ENCODE measurements at places on chromosomes 7 and 10.

DNA sequence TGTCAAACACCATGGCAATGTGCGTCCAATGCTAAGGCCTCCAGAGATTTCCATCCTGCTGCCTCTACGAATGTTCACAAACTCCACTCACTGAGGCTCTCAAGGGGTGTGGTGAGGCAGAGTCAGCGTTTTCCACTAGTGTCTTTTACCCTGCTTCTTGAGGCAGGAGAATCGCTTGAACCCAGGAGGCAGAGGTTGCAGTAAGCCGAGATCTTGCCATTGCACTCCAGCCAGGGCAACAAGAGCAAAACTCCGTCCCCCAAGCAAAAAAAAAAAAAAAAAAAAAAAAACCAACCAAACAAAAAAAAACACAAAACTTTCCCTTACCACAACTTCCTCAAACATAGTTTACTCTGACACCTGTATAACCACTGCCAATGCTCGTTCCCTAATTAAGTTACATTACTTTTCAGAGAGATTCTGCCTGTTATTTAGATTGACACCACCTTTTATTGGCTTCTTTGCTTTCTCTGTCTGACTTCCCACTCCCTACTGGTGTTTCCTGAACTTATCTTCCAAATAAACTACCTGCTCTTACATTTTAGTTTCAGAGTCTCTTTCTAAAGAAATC, 102.1 kb upstream of the ZNF746 start:
- no peak for DNase-seq

DNA sequence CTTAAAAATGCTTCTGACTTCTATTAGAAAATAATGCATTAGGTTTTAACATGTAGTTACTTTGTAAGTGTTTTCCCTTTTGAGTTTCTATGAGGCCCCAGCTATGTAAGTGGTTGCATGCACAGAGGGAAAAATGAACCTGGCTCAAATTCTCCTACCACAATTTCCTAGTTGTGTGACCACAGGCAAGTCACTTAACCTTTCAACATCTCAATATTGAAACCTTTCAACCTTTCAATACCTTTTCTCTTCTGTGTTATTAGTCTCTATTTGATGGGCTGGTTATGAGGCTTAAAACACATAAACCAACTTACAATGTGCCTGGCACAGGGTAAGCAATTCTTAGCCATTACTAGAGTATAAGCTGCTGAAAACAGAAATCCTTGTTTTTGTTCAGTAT, 203.0 kb downstream of the KCND2 start:
- no peak for DNase-seq

- no peak for DNase-seq
Measured at GRCh38 chr7:77995717-77996116, 197.1 kb downstream of the PHTF2 start.

DNA sequence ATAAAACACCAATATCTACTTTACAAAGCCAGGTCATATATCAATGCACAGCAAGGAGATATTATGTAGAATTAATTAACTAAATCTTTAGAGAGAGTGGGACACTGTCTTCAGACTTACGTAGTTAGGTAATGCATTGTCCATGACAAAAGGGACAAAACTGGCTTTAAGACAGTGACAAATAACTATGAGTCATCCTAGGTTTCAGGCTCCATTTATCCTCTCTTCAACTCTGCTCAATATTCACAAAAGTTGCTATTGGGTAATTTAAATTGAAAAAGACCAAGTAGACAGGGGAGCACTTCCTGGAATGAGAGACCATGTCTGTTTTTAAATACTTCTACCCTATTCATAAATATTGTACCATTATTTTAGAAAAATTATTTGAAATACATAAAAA, 464.5 kb downstream of the ARL4A start:
- DNase-seq, result no peak

DNA sequence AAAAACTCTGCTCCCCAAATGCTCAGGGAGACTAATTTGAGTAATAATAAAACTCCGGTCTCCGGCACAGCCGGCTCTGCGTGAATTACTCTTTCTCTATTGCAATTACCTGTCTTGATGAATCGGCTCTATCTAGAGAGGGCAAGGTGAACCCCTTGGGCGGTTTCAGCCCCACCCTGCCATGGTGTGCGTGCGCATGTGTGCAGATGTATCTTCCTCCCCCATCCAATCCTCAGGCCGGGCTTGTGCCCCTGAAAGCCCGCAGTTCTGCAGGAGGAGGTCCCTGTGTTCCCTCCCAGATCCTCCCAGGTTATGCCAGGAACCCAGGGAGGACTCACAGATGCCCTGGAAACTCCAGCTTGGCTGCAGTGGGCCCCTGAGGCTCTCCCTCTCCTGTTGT, 48.3 kb upstream of the MYL10 start:
- no peak for DNase-seq

- no peak for DNase-seq
Measured at GRCh38 chr10:86888585-86889381, 68.6 kb downstream of the MMRN2 start.

DNA sequence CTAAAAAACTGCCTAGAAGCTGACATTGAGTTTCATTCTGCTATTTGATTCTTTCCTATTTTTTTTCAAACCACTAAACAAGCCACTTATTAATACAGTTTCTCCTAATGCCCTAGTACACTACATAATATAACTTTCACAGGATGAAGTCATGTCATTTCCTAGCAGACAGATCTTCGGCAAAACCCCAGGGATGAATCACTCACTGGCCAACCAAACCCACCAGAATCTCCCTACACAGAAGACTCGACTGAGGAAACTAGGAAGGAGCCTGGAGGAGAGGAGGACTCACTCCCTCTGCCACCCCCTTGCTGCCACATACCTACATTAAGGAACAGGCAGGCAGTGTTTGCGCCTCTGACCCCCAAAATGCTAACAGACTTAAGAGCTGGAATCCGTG, 33.4 kb downstream of the XPNPEP1 start:
- no peak for DNase-seq

- DNase-seq, result no peak
Measured at GRCh38 chr10:84801916-84802315, 473.5 kb downstream of the CCSER2 start.

GRCh38 chr10:70053218-70053840, 683 bp downstream of the MACROH2A2 start:
- peak; percentile 7 for DNase-seq

DNA sequence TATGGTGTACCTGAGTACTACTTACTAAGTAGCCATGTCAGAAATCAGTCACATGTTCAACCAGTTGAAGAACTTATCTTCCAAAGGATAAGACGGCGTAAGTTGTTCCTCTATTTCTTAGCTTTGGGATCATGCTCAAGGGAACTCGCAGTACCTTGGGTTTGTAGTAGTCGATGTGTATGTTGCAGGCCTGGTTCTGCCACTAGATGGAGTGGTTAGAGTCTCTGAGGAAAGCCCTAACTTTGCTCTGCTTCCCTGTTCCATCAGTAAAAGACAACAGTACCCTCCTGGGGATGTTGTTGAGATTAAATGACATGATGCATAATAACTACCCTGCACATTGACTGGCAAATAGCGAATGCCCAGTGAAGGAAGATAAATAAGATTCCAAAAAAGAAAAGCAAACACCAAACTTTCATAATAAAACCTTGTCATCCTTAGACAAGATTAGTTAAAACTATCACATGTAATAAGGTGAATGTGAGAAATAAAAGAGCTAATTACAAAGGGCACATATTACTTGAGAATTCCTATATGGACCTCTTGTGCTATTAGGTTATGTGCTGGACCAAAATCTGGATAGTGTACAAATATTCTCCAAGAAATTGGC, 165.9 kb downstream of the ABCA13 start:
- no peak for DNase-seq

- no peak for DNase-seq
Measured at GRCh38 chr7:12422554-12423320, 19.1 kb upstream of the VWDE start.

DNA sequence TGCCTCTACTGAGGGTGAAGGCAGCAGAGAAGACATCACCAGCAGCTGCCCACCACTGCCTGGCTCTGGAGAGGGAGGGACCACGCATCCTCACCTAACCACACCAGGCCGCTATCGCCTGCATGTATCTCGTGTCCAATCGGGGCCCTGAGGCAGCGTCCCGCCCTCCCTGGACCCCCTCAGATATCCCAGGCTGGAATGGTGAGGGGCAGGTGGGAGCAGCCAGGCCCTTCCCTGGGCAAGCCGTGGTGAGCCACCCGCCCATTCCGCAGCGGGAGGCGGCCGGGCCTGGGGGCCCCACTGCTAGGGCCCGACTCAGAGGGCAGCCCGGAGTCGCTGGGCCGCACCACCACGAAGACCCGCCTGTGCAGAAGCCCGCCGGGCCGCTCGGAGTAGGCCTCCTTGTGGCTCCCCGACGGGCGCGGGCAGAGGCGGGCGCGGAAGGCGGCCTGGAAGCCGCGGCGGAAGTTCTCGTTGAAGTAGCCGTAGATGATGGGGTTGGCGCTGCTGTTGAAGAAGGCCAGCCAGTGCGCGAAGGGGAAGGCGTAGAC, 21.6 kb upstream of the PPA1 start:
- DNase-seq, result no peak

GRCh38 chr10:44804661-44805060, 106.5 kb upstream of the TMEM72 start:
- DNase-seq, result no peak

- DNase-seq, result no peak
Measured at GRCh38 chr7:22574754-22575520, 74.9 kb upstream of the STEAP1B start.

DNA sequence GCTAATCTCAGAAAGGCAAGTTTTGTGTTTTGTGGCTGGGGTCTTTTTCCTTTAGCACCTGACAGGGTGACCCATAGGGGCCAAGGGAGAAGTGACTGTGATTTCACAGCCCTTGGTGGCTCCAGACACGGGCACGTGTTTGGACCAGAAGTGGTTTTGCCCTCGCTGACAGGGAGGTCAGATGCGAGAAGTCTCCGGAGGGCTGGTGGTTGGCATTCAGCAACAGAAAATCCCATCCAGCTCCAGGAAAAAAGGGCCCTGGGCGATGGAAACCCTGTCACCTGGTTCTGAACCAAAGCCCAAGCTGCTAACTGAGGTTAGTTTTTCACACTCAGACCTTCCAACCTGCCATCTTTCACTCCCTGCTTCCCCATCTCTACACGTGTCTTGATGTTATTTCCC, 272.9 kb downstream of the TRIL start:
- no peak for DNase-seq

DNA sequence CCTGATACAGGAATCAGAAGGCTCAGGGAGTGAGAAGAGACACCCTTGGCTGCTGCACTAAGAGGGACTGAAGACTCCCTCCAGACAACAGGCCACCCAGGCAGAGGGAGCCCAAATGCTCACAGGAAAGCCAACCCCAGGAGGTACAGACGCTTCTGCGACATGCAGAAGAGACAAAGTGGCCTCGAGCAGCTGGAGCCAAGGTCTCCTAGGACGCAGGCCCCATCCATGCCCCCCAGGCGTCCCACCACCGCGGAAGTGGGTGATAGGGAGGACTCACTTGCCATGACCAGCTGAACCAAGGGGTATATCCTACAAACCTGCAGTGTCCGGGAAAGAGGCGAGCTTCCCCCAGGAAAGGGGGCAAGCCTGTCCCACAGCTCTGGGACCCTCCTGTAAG, 56.9 kb downstream of the CTBP2 start:
- DNase-seq, result no peak

- DNase-seq, result no peak
Measured at GRCh38 chr10:35369049-35369611, 32.8 kb downstream of the CCNY start.

- DNase-seq, result no peak
Measured at GRCh38 chr7:140928491-140929309, 4.0 kb upstream of the BRAF start.

DNA sequence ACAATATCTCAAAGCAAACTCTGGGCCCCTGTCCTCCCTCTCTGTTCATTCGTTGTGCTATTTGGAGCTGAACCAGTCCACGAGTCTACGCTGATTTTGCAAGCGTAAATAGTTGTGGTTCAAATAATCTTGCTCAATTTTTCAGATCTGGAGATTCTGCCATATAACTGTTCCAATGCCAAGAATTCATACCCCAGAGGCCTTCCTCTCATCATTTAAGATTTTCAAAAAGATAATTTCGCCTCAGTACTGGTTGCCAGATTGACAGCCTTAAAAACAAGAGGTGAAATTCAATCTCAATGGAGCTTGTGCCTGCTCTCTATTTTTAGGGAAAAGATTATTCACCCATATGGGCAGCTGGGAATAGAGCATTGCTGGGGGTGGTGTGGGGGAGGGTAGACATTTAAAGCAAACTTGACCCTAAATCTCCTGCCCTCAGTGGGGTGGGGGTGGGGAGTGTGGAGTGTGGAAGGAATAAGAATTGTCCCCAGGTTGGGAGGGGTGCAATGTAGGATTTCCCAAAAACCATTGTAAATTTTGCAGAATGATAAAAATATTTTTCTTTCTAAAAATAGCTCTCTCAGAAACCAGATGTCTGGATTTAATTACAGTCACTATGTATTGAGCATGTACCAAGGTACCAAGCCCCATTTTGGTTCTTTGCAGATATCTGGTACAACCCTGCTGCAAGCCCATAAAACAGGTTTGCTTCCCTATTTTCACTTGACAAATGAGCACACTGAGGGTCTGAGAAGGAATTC, 104.7 kb upstream of the EEPD1 start:
- no peak for DNase-seq

DNA sequence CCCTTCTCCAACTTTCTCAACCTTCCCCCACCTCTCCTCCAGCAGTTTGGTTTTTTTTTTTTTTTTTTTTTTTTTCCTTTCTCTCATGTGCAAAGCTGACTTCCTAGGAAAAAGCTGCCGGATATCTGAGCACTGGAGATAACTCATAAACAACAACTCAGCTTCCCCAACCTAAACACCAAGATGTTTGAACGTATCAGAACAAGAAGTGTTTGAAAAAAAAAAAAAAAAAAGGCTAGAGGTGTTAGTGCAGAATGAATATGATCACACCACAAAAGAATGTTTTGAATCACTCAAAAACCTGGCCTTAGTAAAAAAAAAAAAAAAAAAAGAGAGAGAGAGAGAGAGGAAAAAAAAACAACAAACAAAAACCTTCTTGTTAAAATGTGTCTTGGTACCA, 11.2 kb downstream of the GATA3 start:
- no peak for DNase-seq

DNA sequence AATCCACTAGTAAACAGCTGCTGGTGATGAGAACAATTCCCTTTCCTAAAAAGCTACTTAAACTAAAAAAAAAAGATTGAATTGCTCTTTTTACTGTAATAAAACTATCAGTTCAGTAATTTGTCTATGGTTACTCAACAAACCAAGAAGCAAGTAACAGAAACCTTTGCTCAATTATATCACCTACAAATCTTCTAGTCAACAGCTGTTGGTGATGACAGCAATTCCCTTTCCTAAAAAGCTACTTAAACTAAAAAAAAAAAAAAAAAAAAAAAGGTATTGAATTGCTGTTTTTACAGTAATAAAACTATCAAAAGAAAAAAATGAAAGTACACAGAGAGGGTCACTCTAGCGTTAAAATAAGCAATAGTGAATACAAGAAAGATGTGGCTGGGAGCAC, 158.1 kb downstream of the CTNNA3 start:
- no peak for DNase-seq
